ENCODE measurements at places on chromosomes 11 and 22. TPM values are rescaled to one million over a fixed set of nuclear protein-coding genes. Genes with fewer than 3 reads are reported as not detected.

The SCGB1D1 gene
- not detected for polyA plus RNA-seq

The MRGPRX3 gene
- polyA plus RNA-seq = not detected

The ARHGAP20 gene
- 4.4 TPM for polyA plus RNA-seq

DNA sequence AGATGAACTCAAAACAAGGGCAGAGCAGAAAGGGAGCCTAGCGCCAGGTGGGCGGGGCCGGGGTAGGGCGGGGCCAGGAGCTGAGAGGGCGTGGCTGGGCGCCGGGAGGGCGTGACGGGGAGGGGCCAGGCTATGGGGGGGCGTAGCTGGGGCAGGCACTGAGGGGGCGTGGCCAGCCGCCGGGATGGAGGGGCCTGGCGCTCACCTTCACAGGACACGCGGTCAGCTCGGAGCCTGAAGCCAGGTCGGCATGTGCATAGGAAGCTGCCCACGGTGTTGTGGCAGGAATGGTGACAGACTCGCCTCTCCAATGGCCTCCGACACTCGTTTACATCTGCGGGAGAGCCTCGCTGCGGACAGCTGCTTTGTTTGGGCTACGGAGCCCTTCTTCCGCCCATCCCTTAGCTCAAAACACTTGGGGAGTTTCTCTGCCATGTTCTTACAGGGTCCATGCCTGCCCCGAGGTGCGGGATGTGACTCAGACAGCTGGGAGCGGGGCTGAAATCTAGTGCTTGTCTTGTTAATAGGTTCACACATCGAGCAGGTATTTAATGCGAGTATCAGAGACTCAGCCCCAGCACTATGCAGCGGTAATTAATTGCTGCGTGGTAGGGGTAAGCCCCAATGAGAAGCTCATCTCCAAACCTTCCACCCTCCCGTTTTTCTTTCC is 13.4 kb downstream of the VWCE start:
- H3K27ac ChIP-seq = peak overlapping the region; percentile 41
- H3K4me1 ChIP-seq = peaks cover 2% of the 10 kb centered on the region
- H3K27me3 ChIP-seq = no peaks in the 10 kb centered on the region
- no peaks in the 10 kb centered on the region for H3K36me3 ChIP-seq
- DNase-seq = peak; percentile 83

DNA sequence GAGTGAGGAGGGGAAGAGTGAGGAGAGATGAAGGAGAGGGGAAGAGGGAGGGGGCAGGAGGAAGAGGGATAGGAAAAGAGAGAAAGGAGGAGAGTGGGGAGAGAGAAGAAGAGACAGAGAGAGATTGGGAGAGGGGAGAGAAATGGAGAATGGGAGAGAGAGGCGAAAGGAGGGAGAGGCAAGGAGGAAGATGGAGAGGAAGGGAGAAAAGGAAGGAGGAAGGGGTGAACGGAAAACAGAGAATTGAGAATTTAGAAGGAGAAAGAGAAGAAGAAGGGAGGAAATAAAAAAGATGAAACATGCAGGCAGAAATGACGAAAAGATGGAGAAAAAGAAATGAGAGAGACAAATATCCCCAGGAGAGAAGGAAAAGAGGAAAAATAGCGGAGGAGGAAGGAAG is 502.8 kb downstream of the MN1 start:
- no peaks in the 10 kb centered on the region for H3K36me3 ChIP-seq
- H3K4me3 ChIP-seq = no peak overlapping the region
- no peak overlapping the region for H3K27ac ChIP-seq

GRCh38 chr22:21074102-21074715 is 28.5 kb downstream of the LRRC74B start:
- H3K27ac ChIP-seq = no peak overlapping the region
- no peak overlapping the region for H3K4me3 ChIP-seq
- no peak for DNase-seq
- no peaks in the 10 kb centered on the region for H3K27me3 ChIP-seq
- H3K36me3 ChIP-seq = no peaks in the 10 kb centered on the region

The CTSF gene
- 222 TPM for polyA plus RNA-seq

GRCh38 chr11:44857490-44858090 is 93.1 kb downstream of the TP53I11 start:
- no peaks in the 10 kb centered on the region for H3K27me3 ChIP-seq
- no peak for DNase-seq
- no peak overlapping the region for H3K27ac ChIP-seq
- no peaks in the 10 kb centered on the region for H3K36me3 ChIP-seq
- no peak overlapping the region for H3K4me3 ChIP-seq

GRCh38 chr11:76588455-76589325 is 81.9 kb downstream of the LRRC32 start:
- no peak overlapping the region for H3K27ac ChIP-seq
- H3K36me3 ChIP-seq = no peaks in the 10 kb centered on the region
- H3K4me3 ChIP-seq = no peak overlapping the region
- no peak for DNase-seq
- no peaks in the 10 kb centered on the region for H3K4me1 ChIP-seq
